ENCODE measurements at places on chromosomes 3 and 15.
A peak's percentile ranks its signal among the peaks of the same experiment; 100 is the strongest.

DNA sequence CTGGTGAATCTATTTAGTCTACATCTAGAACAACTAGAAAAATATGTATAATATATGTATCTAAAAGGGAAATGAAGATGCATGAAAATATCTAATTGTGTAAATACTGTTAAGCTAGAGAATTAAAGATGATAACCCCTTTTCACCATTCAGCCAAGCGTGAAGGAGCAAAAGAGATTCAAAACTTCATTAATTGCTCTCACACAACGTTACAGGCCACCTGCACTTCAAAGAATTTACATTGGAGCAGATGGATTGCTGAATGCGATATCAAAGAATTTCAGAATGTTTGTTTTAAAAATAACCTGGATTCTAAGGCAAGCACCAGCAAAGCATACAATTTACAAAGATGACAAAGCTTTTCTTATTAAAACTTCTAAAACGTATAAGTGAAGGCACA is 243.2 kb downstream of the ROBO2 start:
- DNase-seq, result no peak

- DNase-seq, result no peak
Measured at GRCh38 chr15:22229990-22230819, 149.9 kb downstream of the OR4M2 start.

- peak; percentile 39 for DNase-seq
Measured at GRCh38 chr15:62020576-62021160, 39.6 kb downstream of the VPS13C start.

DNA sequence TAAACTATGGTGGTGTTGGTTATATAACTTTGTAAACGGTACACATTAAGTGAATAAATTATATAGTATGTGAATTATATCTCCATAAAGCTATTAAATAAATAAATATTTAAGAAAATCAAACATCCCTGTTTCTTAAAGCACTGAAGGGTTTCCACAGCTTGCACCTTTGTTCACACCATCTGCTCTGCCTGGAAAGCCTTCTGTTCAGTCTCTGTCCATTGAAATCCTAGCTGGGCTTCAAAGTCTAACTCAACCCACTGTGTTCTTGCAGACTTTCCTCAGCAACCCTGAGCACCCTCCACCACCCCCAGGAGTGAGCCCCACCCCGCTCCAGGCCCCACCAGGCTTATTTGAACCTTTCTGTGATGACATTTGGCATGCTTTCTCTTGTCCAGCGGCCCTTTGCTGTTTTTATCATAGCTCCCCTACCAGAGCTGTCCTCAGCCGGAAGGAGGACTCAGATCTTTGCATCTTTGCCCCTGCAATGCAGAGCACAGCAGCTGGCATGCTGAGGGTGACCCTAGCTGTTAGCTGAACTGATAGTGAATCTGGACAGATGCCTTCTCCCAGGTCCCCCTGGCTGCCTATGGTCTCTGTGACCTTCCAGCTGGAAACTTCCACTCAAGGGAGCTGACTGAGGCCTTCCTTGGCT is 105.2 kb downstream of the DAPK2 start:
- no peak for DNase-seq

DNA sequence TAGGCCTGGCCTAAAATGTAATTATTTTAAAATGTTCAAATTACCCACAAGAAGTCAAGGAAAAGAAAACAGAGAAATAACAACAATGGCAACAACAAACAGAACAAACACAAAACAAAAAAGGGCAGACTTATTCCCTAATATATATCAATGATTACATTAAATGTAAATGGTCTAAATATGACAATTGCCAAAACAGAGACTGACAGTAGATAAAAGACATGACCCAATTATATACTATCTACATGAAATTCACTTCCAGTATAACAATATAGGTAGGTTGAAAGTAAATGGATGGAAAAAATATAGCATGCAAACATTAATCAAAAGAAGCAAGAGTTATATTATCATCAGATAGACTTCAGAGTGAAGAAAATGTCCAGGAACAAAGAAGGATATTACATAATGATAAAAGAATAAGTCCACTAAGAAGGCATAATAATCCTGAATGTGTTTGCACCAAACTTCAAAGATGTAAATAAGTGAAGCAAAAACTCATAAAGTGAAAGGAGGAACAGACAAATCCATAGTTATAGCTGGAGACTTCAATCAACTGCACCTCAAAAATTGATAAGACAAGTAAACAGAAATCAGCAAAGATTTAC is 6.5 kb downstream of the SEC22C start:
- no peak for DNase-seq

DNA sequence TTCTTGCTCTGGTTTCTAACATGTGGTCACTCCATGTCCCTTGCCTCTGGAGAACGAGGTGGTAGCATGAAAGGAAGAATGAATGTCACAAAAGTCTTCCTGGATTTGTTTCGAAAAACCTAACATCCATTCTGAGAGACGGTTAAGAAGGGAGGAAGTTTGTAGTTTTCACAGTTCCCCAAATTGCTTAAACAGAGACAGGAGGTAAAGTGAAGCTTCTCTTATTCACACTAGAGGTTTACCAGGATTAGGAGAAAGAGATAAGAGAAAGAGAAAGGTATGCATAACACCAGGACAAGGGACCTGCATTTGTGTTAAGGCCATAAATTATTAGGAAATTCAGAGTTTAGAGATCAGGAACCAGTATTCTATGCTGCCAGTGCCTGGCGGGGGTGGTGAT is 228.1 kb downstream of the CPNE4 start:
- no peak for DNase-seq

DNA sequence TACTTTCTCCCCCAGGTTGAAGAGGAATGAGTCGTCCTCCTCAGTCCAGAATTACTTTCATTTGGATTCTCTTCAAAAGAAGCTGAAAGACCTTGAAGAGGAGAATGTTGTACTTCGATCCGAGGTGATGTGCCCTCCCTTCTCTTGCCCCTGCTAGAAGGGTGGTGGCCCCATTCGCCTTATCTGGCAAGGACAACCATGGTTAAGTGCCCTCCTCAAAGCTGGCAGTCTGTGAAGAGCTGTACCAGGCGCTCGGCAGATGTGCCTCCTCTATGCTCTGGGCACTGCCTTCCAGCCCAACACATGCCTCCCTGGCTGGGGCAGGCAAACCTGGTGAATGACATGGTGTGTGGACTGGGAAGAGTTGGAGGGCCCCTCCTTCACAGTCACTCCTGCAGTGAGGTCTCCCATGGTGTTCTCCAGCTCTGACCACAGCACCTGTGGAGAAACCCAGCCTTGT is 77.0 kb downstream of the CCK start:
- no peak for DNase-seq

DNA sequence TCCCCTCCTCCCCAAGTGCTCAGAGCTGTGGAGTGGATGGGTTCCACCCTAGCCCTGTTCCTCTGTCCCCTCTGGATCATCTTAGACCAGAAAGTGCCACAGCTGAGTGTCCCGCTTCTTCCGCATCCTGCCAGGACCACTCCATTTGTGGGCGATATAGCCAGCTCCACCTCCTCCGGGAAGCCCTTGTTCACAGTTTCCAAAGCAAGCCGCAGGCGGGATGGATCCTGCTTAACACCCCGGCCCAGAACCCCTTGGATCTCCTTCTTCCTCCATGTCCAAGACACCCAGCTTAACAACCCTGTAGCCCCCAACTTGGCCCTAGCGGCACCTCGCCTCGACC is 490 bp upstream of the ALAS1 start:
- no peak for DNase-seq

DNA sequence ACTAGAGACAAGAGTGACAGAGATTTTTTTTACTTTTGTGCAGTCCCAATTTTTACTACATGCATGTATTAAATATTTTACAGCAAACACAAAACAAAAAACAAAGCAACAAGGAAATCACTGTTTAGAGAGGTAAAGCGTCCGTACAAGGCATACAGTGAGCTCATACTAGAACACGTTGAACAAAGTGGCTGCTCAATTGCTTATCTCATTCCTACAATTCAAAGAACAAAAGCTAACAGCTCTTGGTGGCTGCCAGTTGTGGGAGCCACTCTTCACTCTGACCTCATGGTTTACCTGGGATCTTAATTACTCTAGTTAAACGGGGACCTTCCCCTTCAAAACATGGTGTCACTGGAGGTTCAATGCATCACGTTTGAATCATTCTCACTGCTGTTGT is 7.6 kb upstream of the ARHGEF26 start:
- no peak for DNase-seq

DNA sequence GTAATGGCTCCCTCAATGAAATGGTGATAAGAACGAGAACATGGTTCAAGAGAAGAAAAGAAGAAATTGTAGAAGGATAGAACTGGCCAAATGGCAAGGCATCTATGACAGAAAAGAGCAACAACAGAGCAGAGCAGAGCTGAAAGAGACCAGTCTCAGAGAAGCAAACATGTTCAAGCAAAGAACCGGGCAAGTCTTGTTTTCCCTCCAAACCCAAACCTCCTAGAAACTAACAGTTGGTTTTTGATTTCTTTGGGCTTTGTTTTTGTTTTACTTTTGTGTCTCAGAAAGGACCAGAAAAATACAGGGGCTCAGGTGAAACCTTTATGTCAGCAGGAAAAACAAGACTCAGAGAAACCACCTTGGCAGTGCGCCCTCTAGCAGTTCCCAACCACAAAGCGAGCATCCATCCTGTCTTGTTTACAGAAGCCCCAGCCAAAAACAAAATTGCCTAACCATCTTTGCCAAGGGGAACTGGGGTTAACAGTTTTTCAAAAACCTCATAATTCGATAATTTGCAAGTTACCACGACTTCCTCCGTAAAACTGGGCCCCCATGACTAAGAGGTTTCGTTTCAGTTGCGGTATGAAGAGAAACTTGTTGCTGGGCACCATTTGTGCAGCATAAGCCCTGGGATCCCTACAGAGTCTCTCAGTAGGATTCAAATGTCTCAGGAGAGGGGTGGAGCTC is 159.2 kb upstream of the SLC24A5 start:
- DNase-seq, result no peak
